IPS DF 6.9 (cell line): ENCODE measurements at places on chromosomes 12 and 14.

GRCh38 chr12:96497855-96498254 lies 8.5 kb downstream of the CFAP54 start:
- DNase-seq, result no peak

- DNase-seq, result no peak
These were observed 341.9 kb downstream of the GXYLT1 start for GRCh38 chr12:41802803-41803202.

DNA sequence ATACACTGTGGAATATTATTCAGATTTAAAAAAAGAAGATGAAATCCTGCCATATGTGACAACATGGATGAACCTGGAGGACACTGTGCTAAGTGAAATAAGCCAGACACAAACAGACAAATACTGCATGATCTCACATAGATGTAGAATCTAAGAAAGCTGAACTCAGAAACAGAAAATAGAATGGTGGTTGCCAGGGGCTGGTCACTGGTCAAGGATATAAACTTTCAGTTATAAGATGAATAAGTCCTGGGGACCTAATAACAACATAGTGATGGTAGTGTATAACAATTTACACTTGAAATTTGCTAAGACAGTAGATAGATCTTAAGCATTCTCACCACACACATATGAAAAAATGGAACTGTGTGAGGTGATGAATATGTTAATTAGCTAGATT lies 161.3 kb upstream of the TMCC3 start:
- no peak for DNase-seq

DNA sequence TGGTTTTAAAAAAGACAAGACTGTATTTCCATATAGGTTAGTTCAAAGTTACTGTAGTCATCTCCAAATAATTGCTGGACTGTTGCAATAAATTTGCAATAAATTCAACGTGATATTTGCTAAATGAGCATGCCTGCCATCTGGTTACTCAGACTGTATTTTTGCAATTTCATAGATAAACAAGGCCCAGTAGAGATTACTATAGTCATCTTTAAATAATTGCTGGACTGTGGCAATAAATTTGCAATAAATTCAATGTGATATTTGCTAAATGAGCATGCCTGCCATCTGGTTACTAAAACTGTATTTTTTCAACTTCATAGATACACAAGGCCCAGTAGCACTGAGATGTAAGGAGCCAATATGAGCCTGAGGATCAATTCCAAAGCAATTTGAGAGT lies 5.6 kb downstream of the NTN4 start:
- DNase-seq, result no peak

GRCh38 chr12:92136965-92137721 lies 8.5 kb downstream of the BTG1 start:
- DNase-seq, result no peak

DNA sequence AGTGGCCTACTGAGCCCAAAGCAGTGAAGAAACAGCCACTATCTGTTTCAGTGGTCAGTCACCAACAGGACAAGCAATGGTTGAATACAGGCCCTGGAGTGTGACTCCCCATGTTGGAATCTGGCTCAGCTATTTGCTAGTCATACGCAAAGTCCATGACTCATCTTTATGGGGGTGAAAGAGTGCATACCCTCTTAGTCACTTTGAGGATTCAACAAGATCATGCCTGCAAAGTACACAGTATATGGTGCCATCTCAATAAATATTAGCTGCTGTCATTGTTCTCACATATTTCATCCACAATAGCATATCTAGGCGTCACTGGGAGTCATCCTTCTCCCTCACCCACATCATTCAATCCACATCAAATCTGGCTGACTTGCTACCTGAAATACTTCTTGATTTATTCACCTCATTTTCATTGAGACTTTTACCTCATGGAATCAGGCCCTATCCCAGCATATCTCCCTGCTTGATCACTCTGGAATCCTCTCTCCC lies 26.4 kb upstream of the STAB2 start:
- no peak for DNase-seq

DNA sequence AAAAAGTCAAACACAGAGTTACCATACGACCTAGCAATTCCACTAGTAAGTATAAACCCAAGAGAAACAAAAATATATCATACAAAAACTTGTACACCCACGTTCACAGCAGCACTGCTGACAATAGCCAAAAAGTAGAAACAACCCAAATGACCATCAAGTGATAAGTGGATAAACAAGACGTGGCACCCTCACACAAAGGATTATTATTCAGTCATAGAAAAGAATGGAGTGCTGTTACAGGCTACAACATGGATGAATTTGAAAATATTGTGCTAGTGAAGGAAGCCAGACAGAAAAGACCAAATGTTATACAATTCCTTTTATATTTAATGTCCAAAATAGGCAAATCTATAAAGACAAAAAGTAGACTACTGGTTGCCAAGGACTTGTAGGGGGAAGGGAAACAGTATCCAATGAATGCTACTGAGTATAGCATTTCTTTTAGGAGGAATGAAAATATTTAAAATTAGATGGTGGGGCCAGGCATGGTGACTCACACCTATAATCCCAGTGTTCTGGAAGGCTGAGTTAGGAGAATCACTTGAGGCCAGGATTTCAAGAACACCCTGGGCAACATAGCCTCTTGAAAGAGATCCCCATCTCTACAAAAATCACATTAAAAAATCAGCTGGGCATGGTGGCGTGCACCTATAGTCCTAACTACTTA lies 41.9 kb downstream of the SPTLC2 start:
- no peak for DNase-seq

DNA sequence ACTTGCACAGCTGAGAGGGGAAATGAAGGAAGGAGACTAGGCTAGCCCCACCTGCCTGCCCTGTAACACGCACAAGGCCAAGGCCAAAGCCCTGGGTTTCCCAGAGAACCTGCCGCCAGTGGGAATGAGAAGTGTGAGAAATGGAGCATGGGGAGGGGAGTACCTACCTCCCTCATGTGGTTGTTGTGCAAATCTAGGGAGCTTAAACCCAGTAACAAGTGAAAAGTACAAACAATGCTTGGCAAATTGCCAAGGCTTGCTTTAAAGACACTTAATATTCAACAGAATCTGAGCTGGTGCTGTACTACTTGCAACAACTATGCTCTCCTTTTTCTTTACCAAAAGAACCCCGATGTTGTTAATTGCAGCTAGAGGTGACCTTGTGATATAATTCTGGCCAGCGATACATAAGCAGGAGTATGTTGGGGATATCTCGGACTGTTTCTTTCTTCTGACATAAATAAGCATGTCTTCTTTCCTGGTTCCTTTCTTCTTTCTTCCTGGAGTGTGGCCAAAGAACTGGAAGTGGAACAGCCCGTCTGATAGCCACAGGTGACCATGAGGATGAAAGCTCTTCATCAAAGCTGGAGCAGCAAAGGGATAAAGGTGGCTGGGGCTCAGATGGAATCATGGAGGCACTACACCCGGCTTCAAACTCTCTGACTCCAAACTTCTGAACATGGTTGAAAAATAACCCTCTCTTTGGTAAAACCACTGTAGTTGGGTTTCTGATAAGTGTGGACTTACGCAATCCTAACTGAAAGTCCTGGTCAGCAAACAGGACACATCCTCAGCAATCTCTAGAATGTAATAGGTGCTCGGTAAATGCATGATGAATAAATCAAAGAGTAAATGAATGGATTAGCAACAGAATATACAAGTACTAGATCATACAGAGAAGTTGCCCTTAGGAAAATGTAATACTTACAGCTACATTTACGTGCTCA lies 207.9 kb downstream of the NUAK1 start:
- no peak for DNase-seq

DNA sequence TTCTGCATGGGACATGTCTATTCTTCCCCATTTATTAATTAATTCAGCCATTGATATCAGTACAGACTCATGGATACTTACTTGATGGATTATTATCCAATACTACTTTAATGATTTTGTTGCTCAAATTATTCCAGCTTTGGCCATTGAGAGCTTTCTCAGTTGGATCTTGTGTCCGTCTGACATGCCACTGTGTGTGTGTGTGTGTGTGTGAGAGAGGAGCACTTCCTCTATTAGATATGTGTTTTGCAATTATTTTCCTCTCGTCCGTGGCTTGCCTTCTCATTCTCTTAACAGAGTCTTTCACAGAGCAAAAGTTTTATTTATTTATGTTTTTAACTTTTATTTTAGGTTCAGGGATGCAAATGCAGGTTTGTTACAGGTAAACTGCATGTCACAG lies 194.2 kb downstream of the ADGRD1 start:
- DNase-seq, result no peak

DNA sequence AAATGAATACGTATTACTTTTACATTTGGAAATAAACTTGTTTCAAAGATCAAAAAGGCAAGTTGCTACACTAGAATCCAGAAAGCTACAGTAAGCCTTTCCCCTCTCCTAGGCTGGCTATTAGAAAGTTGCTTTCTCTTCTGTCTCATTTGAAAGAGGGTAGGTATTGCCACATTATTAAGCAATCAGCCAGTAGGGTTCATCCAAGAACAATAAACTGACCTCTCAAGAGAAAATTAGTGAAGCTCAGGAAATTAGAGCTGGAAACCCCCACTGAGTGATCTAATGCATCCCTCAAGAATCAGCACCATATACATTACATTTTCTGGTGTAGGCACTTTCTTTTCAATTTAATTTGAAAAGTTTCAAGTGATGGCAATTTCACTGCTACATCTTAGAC lies 4.5 kb upstream of the TMEM233 start:
- DNase-seq, result no peak

GRCh38 chr14:70802379-70802778 lies 6.9 kb downstream of the MAP3K9 start:
- DNase-seq, result no peak

GRCh38 chr14:96660667-96661066 lies 136.5 kb upstream of the VRK1 start:
- no peak for DNase-seq

GRCh38 chr12:12891080-12891880 lies at the start of gene GPRC5A:
Gene GPRC5A (plus strand): TSS chr12:12891562. CDS start chr12:12908250, 16,688 bp downstream.
- DNase-seq, result no peak

DNA sequence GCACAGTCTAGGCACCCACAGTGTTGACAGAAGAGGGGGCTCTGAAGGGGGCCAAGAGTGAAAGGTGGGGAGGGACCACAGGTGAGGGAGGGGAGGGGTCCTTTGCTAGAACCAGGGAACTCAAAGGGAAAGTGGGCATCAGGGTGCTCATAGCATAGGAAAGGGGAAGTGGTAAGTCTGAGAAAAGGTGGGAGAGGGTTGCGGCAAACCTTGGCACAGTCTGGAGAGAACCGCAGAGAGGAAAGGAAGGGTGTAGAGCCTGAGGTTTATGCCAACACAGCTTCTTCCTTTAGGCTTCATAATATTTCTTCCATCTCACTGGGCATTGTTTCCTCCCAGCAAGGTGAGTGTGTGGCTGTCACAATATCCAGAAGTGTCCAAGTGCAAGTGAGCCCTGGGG lies 11.5 kb upstream of the PLEK2 start:
- no peak for DNase-seq

- DNase-seq, result no peak
These were observed 82.5 kb downstream of the NT5DC3 start for GRCh38 chr12:103758310-103759089.

- no peak for DNase-seq
These were observed 15.4 kb downstream of the SELPLG start for GRCh38 chr12:108618079-108618952.

- DNase-seq, result no peak
These were observed 66.1 kb downstream of the PDZRN4 start for GRCh38 chr12:41254004-41254914.

DNA sequence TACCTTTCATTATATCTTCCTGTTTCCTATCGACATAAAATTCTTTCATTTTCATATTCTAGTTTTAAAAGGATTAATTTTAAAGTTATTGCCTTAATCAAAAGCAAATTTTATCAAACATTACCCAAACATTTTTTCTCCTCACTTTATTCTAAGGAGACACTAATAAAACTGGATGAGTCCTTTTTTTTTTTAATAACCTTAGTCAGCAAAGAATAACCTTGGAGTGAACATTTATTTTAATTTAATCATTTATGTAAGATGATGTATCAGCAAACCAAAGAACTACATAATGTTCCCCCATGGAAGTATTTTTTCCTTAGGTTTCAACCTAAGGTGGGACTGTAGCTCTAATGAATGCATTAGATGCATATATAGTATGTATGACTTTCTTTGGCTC lies 83.9 kb downstream of the RAD52 start:
- DNase-seq, result no peak

DNA sequence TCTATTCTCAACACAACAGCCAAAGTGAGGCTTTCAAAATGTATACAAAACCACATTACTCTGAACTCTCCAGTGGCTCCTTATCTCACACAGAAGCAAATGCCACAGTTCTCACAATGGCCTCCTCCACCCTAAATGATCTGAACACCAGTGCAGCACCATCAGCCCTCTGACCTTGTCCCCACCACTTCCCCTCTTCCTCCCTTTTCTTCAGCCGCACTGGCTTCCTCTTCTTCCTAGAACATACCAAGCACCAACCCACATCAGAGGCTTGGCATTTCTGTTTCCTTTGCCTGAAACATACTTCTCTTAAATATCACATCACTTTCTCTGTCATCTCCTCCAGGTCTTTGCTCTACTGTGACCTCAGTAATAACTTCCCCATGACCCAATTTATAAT lies 66.3 kb downstream of the GPR135 start:
- no peak for DNase-seq

DNA sequence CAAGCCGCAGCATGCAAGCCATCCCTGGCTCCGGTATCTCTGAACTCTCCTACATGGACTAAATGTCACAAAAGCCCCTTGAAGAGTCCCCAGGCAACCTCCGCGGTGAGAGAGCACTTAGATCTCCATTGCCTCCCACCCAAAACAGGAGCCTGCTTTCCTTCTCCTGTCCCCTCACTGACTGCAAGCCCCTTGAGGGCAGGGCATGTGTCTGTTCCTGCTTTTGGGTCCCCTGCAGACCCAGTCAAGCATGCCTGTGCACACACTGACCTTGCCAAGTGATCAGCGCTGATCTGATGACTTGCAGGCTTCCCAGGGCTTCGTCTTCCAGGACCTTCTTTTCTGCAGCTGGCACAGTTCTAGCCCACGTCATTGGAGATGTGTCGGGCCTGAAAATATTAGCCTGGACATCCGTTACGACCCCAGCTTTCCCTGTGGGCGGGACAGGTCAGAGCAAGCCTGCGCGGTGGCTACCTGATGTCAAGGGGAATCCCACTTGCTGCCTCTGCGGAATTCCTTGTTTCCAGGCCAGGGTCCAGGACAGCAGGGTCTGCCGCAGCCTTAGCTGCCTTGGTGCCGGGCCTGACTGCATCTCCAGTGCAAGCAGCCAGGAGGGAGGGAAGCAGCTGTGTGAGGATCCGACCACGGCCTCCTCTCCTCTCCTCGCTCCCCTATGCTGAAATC lies 92.5 kb downstream of the FBXL14 start:
- no peak for DNase-seq

DNA sequence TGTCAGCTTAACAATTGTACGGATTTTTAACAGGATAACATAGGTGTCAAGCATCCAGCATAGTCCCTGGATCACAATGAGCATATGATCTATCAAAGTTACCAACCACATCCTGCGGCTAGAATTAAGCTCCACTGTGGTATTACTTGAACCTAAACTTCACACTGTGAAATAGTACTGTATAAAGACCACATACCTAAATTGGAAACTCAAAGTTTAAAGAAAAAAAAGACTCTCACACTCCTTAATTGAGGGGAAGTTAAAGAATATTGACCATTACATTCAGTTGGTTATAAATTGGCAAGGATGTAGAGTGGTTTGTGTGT lies 133.0 kb upstream of the PZP start:
- no peak for DNase-seq
